DMS 273 treated with DMSO at 0.1 percent for 48 hours (cell line): ENCODE measurements at places on chromosomes 7 and 10.

DNA sequence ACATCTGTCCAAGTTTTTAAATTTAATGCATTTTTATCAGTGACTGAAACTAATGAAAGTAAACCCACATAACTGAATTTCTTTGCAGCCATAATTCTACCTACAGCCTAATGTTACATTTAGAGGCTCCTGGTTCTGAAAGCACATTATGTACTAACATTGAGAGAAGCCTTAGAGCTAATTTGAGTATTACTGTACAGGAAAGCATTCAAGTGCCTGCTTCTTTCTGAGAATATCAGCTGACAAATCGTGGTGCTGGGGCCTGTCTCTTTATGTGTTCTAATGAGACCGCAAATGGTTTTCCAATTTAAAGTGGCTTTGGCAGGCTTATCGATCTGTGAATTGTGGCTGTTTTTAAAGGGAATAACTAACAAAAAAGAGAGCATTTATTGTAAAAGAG, 32.3 kb upstream of the DGKB start:
- no peak for DNase-seq

DNA sequence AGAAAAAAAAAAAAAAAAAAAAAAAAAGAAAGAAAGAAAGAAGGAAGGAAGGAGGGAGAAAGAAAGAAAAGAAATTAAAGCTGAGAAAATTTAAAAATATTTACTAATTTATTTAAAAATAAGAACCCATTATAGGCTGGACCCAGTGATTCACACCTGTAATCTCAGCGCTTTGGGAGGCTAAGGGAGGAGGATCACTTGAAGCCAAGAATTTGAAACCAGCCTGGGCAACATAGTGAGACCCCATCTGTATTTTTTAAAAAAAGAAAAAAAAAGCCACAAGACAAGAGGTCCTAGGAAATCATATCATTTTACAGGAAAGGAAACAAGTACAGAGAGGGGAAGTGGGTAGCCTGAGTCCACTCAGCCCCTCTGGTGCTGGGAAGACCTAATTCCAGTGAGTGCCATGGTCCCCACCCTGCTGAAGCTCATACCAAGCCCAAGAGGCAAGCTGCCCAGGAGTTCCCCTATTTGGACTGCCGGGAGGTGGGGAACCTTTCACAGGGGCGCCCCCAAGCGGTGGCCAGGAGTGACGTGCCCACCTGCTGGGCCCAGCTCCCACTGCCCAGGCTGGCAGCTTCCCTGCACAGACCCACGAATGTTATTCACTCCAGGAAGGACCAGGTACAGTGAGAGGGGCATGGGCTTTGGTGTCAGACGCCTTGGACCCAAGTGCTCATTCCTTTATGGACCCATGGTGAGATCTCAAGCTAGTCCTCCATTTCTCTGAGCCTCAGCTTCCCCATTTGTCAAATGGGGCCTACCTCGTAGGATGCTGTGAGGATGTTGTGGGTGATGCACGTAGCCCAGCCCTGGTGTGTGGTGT, 133.6 kb downstream of the ZMIZ1 start:
- no peak for DNase-seq

- DNase-seq: no peak
Observed at GRCh38 chr7:87561102-87561501, 39.6 kb downstream of the ABCB1 start.

DNA sequence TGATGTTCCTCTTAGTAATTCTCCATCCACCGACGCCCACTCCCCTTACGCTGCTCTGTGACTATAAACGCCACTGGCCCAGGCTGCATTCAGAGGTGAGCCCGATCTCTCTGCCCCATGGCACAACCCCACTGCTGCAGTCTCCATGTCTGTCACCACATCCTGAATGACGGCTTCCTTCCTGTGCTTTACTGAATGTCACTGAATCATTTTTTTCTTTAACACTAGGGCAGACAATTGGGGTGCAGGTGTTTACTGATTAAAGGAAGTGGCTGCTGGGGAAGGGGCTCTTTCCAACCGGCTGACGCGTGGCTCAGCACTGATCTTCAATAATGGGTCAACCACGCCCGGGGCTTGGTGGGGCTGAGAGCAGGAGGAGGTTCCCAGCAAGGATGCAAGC, 208.3 kb downstream of the USP6NL start:
- no peak for DNase-seq

DNA sequence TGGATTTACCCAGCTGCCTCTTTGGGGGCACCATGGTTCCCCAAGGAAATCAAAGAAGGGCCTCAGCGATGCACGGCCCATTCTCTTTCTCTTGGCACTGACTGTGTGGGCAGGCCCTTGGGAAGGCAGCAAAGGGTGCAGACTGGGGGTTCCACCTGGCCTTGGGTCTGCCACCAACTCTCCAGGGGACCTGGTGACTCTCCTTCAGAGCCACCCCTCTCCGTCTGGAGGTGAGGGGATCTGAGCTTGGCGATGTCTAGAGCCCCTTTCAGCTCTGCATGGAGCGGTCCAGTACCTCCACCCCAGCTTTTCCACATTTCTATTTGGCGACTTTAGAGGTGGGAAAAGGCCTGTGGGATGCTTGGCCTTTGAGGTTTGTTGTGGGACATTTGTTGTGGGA, 69.1 kb downstream of the C10orf120 start:
- DNase-seq: no peak

DNA sequence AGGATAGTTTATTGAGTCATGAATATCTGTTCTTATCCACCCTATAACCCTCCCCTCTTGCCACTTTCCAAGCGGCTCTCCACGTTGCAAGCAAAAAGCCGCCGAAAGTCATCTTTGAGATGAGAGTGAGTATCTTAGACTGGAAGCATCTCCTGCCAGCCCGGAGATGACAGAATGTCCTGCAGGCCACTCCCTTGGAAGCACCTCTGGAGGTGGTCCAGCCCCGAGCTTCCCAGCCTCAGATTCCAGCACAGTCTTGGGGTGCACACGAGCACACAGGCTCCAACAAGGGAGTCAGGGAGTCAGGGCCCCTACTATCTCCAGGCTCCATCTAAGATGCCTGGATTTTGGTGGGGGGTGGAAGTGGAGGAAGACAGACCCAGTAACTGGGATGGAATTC, 5.5 kb upstream of the ELN start:
- DNase-seq: no peak
